Body of pancreas (tissue), 4 donors: ENCODE measurements at places on chromosomes 5 and 9. TPM values are rescaled to one million over a fixed set of nuclear protein-coding genes. Genes with fewer than 3 reads are reported as not detected.

Gene IL33
- 6.2 TPM for total RNA-seq

Gene ZNF879
- 2.1 TPM for total RNA-seq

Gene SELENOP
- 289 TPM for total RNA-seq

DNA sequence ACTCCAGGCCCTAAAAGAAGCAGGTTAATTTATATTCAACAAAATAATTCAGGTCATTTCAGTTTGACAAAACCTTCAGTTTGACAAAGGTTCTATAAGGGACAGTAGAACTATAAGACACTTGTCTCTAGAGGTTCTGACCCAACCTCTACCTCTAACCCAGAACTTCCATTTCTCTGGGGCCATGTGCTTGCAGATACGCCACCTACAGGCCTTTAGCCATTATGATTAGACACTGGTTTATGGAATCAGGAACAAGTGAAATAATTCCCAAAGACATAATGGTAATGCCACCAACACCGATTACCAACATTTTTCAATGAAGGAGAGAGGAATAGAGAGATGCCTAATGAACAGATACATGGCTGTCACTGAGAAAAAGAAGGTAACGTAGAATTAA, 733.9 kb downstream of the PRELID2 start:
- DNase-seq: peak; percentile 2

GRCh38 chr9:27184556-27185351, 75.7 kb downstream of the TEK start:
- no peak for DNase-seq

DNA sequence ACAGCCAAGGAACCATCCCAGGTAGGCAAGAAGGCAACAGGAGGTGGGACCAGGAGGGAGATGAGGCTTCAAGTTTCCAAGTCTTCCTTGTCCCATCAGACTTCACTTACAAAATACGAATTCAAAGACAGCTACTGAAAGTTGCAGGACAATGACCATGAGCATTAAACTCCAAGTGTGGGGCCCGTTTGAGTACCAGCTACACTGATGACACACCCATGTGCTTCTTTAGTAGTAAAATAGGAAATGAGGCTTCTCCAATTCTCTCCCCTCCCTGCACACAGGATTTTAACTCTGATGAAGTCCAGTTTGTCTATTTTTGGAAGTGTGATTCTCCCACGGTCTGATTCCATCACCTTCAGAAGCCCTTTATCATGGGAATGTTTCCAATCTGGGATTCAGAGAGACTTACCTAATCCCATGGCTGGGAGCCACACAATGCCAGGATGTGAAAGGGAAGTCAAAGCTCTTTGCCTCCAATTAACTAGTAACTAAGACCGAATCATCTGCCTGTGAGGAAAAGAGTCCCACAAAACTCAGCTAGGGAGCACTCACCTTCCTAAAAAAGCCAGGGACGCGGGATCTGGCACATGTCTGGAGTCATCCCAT, 222.8 kb upstream of the MSX2 start:
- DNase-seq: peak; percentile 32

DNA sequence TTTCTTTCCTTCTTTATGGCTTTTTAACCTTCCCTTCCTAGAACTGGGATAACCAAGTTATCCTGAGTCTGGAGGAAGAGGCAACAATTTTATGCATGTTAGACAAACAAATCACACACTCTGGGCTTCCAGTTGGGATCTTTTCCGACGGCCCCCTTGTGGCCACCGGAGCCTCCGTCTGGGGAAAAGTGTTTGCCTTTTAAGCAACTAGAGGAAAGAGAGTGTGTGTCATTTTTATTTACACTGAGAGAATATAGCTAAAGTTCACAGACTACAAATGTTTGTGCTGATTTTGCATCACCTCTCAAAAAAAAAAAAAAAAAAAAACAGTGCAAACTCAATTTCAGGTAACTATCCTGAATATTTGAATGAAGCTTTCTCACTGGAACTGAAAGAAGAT, 126.2 kb downstream of the SEMA6A start:
- no peak for DNase-seq
